Esophagus squamous epithelium (tissue), 5 donors: ENCODE measurements at places on chromosomes 6 and 20.

DNA sequence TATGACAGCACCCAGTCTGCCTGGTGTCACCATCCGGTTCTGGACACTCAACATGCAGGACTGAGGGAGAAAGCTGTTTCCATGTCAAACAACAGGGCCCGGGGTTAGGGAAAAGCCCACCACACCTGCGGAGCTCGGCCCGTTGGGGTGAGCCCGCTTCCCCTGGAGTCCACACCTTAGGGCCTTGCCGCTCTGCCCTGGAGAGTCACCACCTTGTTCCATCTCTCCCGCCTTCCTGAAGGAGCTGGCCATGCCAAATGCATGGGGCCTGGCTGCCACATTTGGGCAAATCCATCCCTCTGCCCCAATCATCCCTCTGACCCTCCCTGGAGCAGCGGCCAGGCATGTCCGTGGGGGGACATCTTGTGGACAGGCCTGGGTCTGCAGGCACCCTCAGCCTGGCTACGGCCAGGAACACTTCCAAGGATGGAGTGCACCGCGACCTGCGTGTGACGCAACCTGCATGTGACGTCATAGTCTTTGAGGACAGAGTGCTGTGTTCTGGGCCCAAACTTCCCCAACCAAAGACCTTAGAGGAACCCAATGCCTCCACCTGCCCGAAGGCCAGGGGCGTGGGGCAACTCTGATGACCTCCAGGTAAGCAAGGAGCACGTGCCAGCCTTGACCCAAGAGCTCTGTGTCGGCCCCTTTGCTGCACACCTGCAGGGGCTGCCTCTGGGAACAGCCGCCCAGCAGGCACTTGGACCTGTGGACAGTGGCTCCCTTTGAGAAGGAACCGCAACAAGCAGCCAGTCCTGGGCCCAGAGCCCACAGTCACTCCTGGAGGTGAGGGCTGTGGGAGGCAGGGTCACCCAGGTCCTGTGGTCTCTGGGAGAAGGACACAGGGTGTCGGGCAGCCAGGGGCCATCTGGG lies 1.7 kb downstream of the CABLES2 start:
- no peak for DNase-seq

- DNase-seq, result no peak
These were observed 21.9 kb downstream of the ECT2L start for GRCh38 chr6:138817799-138818198.

GRCh38 chr6:161804838-161805237 lies 531.0 kb upstream of the AGPAT4 start:
- no peak for DNase-seq

DNA sequence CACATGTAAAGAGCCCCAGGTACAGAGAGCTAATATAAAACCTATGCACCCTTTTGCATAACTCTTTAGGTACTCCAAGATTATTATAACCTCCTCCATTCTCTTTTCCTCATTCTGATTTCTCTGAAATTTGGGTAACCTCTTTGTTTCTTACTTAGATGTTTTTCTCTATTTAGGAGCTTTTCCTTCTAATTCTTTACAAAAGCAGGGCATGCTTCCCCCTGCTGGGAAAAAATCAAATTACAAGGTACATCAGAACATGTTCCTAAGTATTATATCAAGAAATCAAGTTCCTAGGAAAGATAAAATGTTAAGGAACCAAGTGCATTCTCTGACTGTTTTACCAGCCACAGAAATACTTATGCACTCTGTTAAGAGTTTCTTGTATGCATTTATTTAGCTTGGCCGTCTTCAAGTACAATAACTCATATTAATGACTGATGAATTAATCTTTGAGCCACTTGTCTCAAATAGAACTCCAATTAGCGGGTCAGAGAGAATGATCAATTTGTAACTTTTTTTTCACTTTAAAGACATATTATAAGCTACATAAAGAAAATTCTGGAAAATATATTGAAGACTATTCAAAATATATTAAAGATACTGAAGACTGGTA lies 2.1 kb downstream of the KHDRBS2 start:
- no peak for DNase-seq

DNA sequence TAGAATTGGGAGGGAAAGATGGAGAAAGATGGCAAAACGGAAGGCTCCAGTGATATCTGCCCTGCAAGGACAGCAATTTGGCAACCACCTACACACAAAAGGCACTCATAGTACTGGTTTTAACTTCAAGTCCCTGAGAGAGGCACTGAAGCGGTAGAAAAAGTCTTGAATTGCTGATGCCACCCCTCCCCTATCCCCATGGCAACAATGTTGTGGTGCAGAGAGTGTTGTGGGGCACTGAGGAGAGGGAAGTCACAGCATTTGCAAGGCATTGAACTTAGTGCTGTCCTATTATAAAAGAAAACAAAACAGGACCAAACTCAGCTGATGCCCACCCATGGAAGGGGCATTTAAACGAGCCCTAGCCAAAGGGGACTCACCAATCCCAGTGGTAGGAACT lies 343.7 kb downstream of the HAO1 start:
- DNase-seq, result no peak

DNA sequence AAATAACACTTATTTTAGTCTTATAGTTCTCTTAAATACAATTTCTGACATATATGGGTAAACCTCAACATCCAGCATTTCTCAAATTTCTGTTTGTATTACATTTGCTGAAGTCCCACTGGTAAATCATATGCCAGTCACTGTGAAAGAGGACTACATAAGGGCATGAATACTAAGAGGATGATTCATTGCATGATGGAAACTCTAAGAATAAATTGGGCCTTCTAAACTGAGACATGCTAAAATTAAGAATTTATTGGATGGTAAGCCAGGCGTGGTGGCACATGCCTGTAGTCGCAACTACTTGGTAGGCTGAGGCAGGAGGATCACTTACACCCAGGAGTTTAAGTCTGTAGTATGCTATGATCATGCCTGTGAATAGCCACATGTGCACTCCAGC lies 12.1 kb downstream of the DEFB123 start:
- no peak for DNase-seq

DNA sequence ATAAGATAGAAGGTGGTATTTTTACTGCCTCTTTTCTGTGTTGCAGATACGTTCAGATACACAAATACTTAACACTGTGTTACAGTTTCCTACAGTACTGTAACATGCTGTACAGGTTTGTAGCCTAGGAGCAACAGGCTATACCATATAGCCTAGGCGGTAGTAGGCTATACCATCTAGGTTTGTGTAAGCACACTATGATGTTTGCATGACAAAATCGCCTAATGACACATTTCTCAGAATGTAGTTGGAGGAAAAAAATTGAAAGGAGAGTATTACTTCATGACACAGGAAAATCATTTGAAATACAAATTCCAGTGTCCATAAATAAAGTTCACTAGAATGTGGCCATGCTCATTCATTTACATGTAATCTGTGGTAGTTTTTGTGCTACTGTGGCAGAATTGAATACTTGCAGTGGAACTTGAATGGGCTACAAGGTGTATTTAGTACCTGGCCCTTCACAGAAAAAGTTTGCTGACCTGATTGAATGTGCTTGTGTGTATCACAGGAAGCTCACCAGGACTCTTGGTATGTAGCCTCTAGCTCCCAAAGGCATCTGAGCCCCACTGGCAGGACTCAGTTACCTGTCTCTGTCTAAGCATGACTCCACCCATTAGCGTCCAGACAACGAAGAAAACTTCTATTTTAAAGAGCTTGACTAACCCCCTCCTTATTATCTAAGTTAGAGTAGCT lies 18.8 kb downstream of the TOP1 start:
- DNase-seq, result no peak

- no peak for DNase-seq
These were observed 659.0 kb downstream of the UTRN start for GRCh38 chr6:144944106-144944505.

DNA sequence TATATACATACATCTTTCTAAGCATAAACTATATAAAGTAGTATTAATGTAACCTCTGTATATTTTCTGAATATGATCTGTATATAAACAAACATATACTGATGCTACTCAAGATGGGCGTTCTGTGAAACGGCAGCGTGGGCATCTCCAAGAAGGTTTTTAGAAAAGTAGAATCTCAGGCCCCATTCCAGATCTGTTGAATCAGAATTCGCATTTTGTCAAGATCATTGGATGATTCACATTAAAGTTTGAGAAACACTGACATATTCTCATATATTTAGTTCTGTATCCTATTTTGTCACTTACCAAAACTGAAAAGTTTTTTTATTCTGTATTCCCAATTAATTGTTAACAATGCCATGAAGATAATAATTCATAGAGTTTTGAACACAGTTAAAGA lies 5.5 kb downstream of the C6orf141 start:
- no peak for DNase-seq
